ENCODE measurements at places on chromosomes 13 and 19.

DNA sequence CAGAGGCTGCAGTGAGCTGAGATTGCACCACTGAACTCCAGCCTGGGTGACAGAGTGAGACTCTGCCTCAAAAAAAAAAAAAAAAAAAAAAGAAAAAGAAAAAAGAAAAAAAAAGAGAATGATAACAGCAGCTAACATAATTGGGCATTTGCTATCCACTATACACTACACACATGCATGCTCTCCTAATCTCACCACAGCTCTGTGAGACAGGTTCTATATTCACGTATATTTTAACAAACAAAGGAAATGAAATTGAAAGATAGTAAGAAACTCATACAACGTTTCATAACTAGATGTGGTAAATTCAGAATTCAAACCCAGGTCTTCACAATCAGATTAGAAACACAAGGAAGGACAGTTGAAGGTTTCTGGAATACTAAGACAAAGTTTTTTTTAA, 265.7 kb downstream of the DIAPH3 start:
- DNase-seq = no peak

DNA sequence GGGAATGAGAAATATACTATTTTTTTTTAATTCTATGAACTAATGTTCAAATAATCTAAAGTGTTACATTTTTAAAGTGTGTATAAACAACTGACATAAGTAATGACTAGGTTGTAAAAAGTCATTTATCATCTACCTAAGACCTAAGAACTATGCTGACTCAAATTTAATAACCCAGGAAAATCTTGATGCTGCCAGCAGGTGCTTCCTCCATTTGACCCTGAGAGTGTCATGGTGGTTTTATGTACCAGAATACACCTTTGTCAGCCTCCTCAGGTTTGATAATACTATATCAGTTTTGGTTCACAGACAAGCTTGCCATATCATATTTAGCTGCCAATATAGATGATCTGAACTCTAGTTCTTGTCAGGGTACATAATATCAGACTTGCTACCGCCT, 1151.2 kb downstream of the PCDH17 start:
- DNase-seq = no peak

GRCh38 chr13:98731925-98732324, 20.5 kb downstream of the SLC15A1 start:
- no peak for DNase-seq

- DNase-seq = no peak
Observed at GRCh38 chr13:77563111-77563510, 27.6 kb downstream of the SCEL start.

GRCh38 chr19:2081873-2082810, 14.0 kb downstream of the MOB3A start:
- DNase-seq = peak; percentile 64

- no peak for DNase-seq
Observed at GRCh38 chr13:44694842-44695241, 118.7 kb upstream of the TSC22D1 start.

- no peak for DNase-seq
Observed at GRCh38 chr19:50547385-50548190, 20.6 kb downstream of the LRRC4B start.

- no peak for DNase-seq
Observed at GRCh38 chr13:112240076-112240475, 136.1 kb upstream of the SPACA7 start.

DNA sequence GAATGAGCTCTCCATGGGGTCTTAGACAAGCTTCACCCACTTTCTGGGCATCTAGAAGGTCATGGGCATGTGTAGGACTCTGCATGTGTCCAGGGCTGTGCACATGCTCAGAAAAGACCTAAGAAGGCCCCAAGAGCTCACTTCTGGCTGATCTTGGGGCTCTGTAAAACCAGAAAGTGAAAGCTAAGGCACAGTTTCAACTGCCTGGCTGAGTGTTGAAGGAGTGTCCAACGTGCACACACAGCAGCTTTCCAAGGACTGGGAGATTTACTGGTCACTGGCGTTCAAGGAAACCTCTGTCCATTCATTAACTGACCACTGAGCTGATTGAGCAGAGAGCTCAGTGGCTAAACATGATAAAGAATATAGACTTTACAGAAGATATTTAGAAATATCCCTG, 137.9 kb downstream of the KATNAL1 start:
- DNase-seq = no peak

DNA sequence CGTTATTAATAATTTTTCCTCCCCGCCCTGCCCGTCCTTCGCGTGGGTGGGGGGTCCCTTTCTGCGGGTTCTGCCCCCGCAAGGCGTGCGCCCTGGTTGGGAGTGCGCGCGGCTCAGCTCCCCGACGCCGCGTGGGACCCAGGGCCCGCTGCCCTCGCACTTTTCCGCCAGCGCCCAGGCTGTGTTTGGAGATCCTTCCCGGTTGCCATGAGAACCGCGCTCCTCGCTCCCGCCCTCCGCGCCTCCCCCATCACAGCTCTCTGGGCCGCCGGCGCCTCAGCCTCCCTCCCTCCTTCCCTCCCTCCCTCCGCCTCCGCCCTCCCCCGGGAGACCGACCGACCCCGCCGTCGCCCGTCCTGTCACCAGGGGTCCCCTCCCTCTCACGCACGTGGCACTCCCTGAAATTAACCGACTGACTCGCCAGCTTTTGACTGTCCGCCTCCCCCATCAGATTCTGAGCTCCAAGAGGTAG, 2.4 kb upstream of the SSBP4 start:
- peak; percentile 81 for DNase-seq

DNA sequence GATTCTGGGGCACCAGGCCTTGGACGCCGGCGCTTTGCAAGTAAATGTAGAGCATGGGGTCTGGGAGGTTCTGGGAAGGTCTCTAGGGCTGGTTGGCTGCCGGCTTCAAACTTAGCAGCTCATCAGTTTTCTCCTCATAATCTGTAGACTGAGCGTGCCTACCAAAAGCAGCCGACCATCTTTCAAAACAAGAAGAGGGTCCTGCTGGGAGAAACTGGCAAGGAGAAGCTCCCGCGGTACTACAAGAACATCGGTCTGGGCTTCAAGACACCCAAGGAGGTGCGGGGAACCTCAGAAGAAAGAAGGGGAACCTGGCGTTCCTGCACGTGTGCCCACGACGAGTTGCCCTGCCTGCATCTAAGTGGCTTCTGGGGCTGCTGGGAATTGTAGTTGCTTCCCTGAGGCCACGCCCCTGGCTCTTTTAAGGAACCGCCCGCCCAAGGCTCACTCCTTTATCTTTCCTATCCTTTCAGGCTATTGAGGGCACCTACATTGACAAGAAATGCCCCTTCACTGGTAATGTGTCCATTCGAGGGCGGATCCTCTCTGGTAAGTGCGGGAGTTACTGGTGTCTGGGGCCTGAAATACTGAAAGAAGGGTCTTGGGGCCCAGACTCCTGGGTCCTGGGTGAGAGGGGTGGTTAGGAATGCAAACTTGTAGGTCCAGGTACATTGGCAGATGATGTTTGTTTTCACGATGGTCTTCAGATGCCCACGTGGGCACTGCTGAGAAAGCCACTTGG, 984 bp downstream of the RPS11 start:
- peak; percentile 63 for DNase-seq

DNA sequence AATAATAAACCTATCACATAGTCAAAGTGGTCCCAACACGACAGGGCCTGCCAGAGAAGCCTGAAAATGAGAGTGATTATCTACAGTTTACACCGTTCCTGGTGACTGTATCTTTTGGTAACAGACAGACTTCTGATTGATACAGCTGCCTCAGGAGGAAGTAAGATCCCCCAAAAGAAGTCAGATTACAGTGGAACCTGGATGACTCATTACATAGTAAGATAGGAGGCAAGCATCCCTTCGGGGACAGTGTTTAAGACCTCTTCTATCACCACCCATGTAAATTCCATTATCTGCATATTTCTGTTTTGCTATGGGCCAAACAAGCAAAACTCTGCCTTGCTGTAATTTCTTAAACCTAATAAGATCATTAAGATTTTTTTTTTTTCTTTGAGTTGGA, 44.0 kb upstream of the FLT1 start:
- DNase-seq = no peak

- no peak for DNase-seq
Observed at GRCh38 chr13:21579754-21580316, 24.1 kb downstream of the MICU2 start.

DNA sequence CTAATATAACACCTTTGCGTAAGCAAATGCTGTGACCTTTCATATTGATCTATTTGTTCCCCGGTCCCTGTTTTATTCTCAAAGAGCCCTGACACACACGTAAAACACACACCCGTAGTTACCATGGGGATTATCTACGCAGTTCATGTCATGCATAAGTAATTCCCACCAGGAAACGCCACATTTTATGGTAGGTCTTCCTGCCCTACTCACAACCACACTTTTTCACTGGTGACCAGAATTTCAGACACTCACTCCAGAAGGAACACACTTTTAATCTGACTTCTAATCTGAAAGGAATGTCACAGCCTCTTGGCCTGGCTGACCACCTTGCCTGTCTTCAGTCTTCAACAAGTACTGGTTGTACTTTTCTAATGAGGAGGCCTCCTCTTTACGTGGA, 46.8 kb downstream of the SLC7A1 start:
- no peak for DNase-seq

DNA sequence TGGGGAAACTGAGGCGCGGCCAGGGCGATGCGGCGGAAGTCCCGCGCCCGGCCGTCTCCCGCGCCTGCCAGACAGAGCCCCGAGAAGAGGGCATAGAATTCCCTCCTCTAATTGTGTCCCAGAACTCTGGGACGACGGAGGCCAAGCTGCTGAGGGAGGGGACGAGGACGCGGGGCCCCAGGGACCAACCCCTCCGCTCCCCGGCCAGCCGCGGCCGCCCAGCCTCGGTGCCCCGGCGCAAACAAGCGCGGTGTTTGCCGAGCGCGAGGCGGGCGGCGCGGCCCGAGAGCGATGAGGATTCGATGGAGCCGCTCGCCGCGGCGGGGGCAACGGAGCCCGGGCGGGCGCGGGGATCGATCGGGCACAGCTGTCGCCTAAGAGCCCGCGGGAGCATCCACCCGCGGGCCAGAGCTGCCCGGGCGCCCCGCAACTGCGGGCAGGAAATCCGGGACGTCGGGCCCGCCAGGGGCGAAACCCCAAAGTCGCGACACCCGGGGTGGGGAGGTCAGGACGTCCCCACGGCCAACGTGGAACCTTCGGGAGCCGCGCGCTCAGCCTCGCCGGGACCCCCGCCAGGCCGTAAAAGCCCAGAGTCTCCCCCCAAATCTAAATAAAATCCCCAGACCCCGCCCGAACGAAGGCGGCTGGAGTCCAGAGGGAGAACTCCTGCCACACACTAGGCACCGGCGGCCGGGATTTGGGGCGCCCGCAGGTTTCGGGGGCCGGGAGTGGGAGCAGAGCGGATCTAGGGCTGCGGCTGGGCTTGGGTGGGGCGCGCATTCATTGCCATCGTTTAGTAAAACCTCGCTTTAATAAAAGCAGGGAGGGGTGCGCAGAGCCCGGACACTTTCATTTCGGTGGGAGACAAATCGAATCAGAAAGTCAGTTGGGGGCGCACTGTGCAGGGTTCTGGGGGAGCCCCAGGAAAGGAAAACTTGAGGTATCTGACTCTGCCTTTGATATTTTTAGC, 3.6 kb upstream of the ONECUT3 start:
- no peak for DNase-seq

DNA sequence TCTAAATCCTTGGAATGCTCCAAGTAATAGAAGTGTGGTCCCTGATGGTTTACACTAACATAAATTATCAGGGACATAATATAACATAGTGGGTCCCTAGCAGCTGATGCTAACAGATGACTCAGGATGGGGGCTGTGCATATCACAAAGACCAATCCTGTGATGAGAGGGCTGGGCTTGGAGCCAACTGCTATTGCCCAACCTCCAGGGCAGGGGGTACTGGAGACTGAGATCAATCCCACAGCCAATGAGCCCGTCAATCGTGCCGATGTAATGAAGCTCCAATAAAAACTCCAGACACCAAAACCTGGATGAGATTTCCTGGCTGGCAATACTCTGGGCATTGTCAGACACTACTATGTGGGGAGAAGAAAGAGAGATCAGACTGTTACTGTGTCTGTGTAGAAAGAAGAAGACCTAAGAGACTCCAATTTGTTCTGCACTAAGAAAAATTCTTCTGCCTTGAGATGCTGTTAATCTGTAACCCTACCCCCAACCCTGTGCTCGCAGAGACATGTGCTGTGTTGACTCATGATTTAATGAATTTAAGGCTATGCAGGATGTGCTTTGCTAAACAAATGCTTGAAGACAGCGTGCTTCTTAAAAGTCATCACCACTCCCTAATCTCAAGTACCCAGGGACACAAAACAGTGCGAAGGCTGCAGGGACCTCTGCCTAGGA, 33.4 kb downstream of the ABCC4 start:
- DNase-seq = no peak

- no peak for DNase-seq
Observed at GRCh38 chr19:13034636-13035035, 39.4 kb downstream of the NFIX start.

GRCh38 chr19:44675521-44675920, 4.2 kb downstream of the CEACAM19 start:
- DNase-seq = no peak

DNA sequence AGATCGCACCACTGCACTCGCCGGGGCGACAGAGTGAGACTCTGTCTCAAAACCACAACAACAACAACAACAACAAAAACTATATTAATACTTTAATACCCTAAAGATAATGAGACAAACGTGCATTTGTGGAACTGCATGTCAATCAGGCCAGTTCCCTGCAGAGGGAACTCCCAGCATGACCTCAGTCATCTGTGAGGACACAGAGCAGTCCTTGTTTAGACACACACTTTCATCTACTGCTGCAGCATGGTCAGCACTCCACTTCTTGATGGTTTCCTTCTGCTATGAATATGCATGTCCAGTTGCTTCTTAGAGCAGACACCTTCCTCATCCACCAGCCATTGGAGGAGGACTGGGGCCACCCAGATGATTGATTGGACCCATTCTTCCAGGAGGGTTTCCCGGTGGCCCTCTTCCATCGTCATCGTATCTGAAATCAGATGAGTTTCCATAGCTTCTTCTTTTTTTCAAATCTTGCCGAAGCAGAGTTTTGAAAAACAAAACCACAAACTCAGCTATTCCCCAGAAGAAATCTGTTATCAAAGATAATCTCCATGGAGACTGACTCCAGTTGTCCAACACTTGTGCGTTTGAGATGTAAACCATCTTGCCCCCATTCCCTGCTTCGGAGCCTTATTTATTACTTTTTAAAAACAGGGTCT, 26.5 kb downstream of the ZNF607 start:
- no peak for DNase-seq

- DNase-seq = no peak
Observed at GRCh38 chr19:6997679-6998445, 23.4 kb downstream of the MBD3L2B start.

- DNase-seq = no peak
Observed at GRCh38 chr19:57829316-57829715, 783 bp upstream of the ZNF587B start.

- DNase-seq = no peak
Observed at GRCh38 chr13:73691891-73692290, 442.3 kb downstream of the KLF12 start.

DNA sequence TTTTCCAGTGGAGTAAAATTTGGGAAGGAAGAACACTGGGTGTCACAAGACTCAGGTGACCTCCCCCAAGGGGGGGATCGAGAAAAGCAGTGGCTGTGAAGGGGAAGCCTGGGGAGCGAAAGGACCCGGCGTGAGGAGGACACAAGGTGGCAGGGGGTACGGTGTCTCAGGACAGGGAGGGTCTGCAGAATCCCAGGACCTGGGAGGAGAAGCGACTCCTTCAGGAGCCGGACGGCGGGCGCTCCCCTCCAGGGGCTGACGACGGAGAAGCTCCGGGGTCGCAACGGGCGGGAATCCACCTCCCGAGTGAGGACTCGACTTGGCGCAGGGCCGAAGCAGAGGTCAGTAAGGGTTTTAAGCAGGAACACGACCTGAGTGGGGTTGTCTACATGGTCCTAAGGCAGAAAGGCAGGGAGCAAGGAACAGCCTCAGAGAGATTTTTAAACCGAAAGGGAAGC, 529 bp downstream of the ZNF836 start:
- peak; percentile 10 for DNase-seq
